ENCODE measurements at places on chromosomes 5 and 9. TPM values are rescaled to one million over a fixed set of nuclear protein-coding genes. Genes with fewer than 3 reads are reported as not detected.

The NR4A3 gene
- 0.17 TPM for total RNA-seq

The BTNL3 gene
- not detected for total RNA-seq

DNA sequence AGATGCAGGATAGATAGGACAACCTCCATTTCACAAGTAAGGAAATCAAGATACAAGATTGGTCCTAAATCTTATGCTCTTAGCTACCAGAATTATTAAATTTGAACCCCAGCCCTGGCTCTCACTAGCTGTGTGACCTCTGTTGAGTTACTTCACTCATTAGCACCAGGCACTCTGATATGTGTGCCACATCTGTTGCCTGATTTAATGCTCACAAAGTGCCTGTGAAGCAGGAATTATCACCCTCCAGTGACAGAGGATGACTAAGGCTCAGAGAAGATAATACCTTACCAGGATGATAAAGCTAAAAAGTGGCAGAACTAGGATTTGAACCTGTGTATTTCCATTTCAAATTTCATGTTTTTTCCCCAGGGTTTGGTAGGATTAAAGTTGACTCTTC is 110.0 kb downstream of the PLPPR1 start:
- no peak for DNase-seq
- H3K4me3 ChIP-seq: no peak overlapping the region
- peaks cover 1% of the 10 kb centered on the region for H3K27me3 ChIP-seq
- H3K4me1 ChIP-seq: no peaks in the 10 kb centered on the region
- no peaks in the 10 kb centered on the region for H3K36me3 ChIP-seq

GRCh38 chr5:120365656-120366446 is 98.2 kb upstream of the PRR16 start:
- no peaks in the 10 kb centered on the region for H3K4me1 ChIP-seq
- no peak overlapping the region for H3K27ac ChIP-seq
- H3K27me3 ChIP-seq: no peaks in the 10 kb centered on the region
- H3K4me3 ChIP-seq: no peak overlapping the region

DNA sequence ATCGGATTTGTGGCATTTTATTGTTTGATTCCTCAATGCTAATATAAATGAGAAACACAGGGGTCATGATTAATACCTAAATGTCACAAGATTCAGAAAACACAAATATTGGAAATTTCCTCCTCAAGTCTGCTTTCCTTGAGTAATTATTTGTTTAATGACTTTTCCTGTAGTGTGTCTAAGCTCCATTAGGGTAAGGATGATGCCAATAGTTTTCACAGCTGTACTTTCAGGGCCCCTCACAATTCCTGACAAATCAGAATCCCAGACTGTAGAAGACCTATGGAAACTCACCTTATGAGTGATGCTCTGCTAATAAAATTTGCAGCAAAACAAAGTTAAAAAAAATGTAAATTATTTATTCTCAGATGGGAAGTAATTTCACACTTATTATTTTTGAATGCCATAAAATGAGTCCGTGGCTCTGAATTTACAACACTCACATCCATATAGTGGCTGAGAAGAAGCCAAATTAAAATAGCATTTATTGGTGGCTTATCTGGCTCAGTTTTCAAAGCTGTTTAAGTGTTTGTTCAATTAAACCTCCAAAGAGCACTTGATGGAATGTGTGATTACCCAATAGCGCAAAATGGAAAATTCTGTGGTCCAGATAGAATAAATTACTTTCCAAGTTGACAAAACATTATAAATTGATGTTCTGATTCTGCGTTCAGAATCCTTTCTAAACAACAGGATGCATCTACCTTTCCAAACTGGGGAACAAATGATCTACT is 1.6 kb upstream of the SPINK14 start:
- DNase-seq: no peak
- no peak overlapping the region for H3K4me3 ChIP-seq
- no peaks in the 10 kb centered on the region for H3K36me3 ChIP-seq
- no peak overlapping the region for H3K27ac ChIP-seq

DNA sequence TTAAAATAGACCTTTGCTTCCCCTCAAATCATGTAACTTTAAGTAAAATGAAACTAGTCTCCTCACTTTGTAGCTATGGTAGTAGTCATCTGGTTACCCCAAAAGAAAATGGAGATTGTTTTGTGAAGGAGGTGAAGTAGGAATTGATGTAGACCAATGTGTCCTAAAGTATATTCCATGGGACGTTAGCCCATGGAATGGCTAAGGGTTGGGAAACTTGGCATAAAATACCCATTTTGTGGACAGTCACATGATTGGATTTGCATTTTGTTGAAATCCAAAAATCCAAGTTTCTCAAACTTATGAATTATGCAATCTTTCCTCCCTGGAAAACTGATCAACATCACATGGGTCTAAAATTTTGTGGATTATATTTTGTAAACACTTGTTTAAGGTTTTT is 290.6 kb downstream of the OSTF1 start:
- H3K27me3 ChIP-seq: no peaks in the 10 kb centered on the region
- H3K36me3 ChIP-seq: no peaks in the 10 kb centered on the region
- no peak overlapping the region for H3K4me3 ChIP-seq
- DNase-seq: no peak

- H3K36me3 ChIP-seq: peaks cover 15% of the 10 kb centered on the region
- H3K27ac ChIP-seq: peak overlapping the region; percentile 94
- H3K27me3 ChIP-seq: no peaks in the 10 kb centered on the region
- H3K4me3 ChIP-seq: peak overlapping the region; percentile 87
- DNase-seq: peak; percentile 14
Observed at GRCh38 chr9:33166231-33167083, 679 bp downstream of the B4GALT1 start.

GRCh38 chr5:73451224-73452130 is 2.9 kb upstream of the FOXD1 start:
- H3K27me3 ChIP-seq: peaks cover 78% of the 10 kb centered on the region
- peak overlapping the region; percentile 41 for H3K4me3 ChIP-seq
- no peaks in the 10 kb centered on the region for H3K36me3 ChIP-seq
- H3K27ac ChIP-seq: no peak overlapping the region
- peak; percentile 57 for DNase-seq
- H3K4me1 ChIP-seq: peaks cover 20% of the 10 kb centered on the region

DNA sequence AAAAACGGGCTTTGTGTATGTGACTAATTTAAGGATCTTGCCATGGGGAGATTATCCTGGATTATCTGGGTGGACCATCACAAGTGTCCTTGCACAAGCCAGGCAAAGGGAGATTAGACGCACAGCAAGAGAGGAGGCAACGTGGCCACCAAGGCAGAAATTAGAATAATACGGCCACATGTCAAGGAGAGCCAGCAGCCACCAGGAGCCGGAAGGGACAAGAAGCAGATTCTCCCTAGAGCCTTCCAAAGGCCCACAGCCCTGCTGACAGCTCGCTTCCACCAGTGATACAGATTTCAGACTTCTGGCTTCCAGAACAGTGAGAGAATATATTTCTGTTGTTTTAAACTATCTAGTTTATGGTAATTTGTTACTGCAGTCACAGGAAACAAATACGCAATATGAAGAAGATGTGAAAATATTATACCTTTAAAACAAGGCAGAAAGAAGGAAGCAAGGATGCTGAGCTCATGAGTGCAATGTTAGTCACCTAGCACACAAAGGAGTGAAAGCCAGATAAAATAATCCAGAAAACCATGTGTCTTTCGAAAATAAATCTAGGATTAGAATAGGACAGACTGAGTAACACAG is 28.7 kb upstream of the F2RL1 start:
- H3K27ac ChIP-seq: no peak overlapping the region
- no peak overlapping the region for H3K4me3 ChIP-seq
- H3K36me3 ChIP-seq: no peaks in the 10 kb centered on the region
- H3K27me3 ChIP-seq: peaks cover 3% of the 10 kb centered on the region
- peaks cover 13% of the 10 kb centered on the region for H3K4me1 ChIP-seq

All from activated CD4-positive, alpha-beta T cell treated with anti-CD3 and anti-CD28 coated beads, Interleukin-2, amount 10 ng/mL, durations not matched to agents 7 days and 5 days (primary cell).